A172 (cell line): ENCODE measurements at places on chromosomes 2 and 18. TPM values are rescaled to one million over a fixed set of nuclear protein-coding genes. Genes with fewer than 3 reads are reported as not detected.

The EHD3 gene
- 3.2 and 4.0 TPM in 2 replicates for total RNA-seq

The ITGB6 gene
- total RNA-seq = 0.29 and 1.00 TPM in 2 replicates

The MARCO gene
- total RNA-seq = not detected in 2 replicates

The AQP12B gene
- total RNA-seq = not detected in 2 replicates

The GEN1 gene
- 24.7 and 31.2 TPM in 2 replicates for total RNA-seq

The SCN9A gene
- total RNA-seq = 6.3 and 8.2 TPM in 2 replicates

The MYOM1 gene
- total RNA-seq = not detected in 2 replicates
